Immature natural killer cell (primary cell): ENCODE measurements at places on chromosomes 6 and 20.

GRCh38 chr20:33401921-33402369 lies 626 bp upstream of the CDK5RAP1 start:
- no peak for DNase-seq

GRCh38 chr6:155317186-155317585 lies 2.9 kb upstream of the TFB1M start:
- DNase-seq = no peak

DNA sequence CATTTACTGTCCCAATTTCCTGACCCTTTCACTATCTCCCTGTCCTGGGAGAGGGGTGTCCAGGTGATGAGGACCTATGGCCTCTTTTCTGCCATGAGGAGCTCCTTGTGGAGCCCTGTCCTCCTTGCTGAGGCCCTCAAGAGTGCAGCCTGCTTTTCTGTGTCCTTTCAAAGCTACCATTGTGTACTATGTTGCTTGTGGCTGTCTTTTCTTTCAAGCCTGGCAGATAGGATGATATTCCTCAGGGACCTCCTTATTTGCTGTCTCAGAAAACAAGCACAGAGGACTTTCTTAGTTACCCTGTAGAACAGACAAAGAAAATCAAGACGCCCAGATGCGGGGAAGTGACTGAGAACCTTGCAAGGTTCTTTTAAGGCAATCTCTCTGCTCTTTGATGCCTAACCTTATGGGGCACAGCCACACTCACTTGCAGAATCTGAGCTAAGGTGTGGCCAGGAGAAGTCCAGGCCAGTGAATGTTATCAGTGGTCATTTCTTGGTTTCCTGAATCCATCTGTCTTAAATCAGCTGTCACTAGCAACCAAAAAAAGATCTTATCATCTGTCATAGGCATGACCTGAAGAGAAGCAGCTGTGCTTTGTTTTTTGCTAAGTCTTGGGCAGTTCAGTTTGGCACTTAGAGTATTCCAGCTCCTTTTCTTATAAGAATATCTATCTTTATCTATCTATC lies 17.2 kb downstream of the CARMIL1 start:
- no peak for DNase-seq

DNA sequence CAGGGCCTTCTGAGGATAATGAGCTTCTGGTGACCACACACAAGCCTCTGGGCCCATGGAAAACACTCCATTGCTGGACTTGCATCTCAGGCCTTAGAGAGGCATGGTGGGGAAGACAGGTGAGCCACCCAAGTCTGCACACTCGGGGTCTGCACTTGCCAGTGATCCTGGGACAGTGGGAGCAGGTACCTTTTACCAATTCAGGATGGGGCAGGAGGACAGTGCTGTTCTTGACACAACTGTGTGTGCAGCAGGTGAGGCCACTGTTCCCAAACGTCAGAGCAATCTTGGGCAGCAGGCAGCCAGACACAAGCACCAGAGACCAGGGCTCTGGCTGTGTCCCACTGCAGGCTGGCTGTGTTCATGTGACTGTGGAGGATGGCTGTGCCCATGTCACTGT lies 221.3 kb downstream of the ERMARD start:
- no peak for DNase-seq

GRCh38 chr6:88614316-88614877 lies 349.0 kb downstream of the RNGTT start:
- no peak for DNase-seq

DNA sequence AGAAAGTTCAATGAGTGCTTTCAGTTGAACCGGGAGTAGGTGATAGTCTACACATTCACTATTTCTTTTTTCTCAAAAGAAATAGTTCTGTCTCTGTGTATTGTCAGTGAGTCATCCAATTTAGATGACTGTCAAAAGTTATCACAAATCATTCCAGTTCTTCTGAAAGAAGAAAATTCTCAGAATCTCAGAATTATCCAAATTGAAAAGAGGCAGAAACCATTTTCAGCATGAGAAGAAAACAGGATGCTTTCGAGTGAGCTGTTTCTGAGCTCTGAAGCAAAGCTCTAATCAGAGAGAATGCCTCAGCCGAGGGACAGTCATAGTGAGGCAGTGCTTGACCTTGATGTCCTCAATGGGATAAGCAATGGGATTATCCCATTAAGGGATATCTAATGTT lies 97.9 kb downstream of the HUS1B start:
- no peak for DNase-seq

GRCh38 chr6:46170357-46171289 lies at the start of gene ENPP5:
TSS of gene ENPP5 (minus strand) at chr6:46170980. CDS start at chr6:46168262, 2,718 bp downstream.
- DNase-seq = peak; percentile 79

- DNase-seq = no peak
Measured at GRCh38 chr6:30029588-30029987, 31.5 kb upstream of the POLR1H start.

GRCh38 chr6:91291071-91291470 lies 704.2 kb upstream of the MAP3K7 start:
- DNase-seq = no peak

- peak; percentile 19 for DNase-seq
Measured at GRCh38 chr6:131062241-131063027, 611 bp downstream of the EPB41L2 start.

- DNase-seq = no peak
Measured at GRCh38 chr20:34249291-34249690, 8.1 kb downstream of the ASIP start.

DNA sequence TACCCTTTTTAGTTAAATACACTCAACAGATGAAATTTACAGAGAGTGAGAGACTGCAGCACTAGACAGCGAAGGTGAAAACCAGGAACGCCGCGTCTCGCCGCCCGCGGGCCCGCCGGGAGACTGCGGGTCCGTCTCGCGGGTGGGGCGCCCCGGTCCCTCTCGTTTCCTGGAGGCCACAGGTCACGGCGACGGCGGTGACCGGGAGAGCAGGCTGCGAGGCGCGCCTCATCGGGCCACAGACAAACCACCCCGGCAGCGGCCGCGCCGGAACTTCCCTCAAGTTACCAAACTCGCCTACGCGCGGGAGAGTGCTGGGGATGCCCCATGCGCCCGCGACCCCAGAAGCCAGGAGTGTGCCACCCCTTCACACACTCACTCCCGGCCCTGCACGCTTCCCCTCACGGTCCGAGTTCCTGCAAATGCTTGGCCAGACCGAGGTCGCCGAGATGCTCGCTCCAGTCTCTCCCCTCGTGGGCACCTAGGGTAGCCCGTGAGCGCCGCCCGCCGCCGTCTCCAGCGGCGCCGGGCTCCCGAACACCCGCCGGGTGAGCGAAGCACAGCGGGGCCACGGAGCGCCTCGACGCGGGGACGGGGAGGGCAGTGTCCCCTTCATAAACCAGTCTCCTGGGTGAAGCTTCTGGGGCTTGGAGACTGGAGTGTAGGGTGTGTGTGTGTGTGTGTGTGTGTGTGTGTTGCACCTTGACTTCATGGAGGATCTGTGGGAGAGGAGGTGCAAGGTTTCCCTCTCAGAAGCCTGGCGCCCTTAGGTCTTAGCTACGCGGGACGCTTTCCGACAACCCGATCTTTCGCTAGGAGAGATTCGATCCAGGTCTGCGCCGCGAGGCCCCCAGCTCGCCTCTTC lies 1.4 kb downstream of the BACH2 start:
- peak; percentile 84 for DNase-seq

DNA sequence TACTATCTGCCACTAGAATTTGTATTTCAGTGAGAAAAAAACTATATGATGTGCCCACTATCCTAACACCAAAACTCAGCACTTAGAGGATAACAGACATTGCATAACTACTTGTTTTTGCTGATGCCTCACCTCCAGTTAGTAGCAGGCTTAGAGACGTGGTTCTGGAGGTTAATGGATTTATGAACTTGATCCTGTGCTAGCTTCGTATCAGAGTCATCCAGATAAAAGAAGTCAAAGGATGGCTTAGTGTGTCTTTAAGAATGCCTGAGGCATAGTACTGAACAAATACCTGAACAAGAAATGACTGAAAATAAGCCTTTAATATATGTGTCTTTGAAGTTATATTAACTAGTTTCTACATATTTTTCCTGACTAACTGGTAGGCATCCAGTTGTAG lies 414.9 kb upstream of the PTCHD4 start:
- DNase-seq = no peak

- DNase-seq = no peak
Measured at GRCh38 chr20:39133201-39133600, 171.1 kb downstream of the DHX35 start.

DNA sequence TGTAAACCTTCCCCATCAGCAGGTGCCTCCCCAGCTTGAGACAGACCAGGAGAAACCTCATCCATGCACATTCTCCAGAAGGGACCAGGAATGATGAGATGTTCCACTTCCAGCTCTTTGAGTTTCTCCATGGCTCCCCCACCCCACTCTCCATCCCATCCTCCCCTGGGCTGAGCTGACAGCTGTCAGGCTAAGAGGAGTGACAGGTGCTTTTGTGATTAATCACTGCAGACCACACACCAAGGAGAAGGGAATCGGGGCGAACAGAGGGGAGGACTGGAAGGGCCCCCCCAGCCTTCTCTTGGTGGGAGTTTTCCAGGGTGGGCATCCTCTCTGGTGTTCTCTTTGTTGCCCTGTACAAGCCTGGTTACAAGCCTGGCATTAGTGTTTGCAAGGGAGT lies 56.1 kb upstream of the ZFAND3 start:
- no peak for DNase-seq

- DNase-seq = no peak
Measured at GRCh38 chr6:53825532-53826321, 30.9 kb downstream of the LRRC1 start.

GRCh38 chr20:19522071-19522801 lies 235.8 kb upstream of the RIN2 start:
- no peak for DNase-seq

DNA sequence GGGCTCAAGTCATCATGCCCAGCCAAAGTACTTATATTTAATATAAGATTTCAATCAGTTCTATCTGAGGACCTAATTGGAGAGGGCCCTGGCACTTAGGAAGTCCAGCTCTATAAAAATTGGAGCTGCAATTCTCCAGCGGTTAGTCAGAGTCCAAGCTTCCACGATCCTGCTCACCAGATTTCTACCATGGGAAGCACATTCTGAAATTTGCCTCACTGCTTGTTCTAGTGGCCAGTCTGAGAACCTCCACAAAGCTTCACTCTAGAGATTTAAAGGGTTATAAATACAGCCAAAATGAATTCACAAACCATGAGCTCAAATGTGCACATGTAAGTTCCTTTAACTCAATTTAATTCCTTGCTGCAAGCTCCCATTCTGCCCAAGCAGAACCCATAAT lies 33.5 kb downstream of the PNLDC1 start:
- DNase-seq = no peak

DNA sequence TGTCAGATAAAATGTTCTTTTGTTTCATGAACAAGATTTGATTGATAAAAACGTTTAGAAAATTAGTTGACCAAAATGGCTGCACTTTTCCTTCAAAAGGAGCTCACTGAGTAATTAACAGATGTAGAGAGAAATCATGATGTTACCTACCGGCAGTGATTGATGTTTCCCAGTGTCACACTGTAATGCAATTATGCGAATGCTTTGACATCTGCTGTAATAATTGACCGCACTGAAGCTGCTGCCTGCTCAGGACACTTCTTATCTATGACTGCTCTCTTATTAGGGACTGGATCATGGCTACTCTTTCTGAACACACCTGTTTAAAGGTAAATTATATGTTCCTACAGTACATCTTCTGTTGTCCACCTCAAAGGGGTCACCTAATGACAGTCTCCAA lies 94.6 kb downstream of the GPR63 start:
- DNase-seq = no peak

GRCh38 chr6:78781001-78781400 lies 86.3 kb upstream of the IRAK1BP1 start:
- no peak for DNase-seq

DNA sequence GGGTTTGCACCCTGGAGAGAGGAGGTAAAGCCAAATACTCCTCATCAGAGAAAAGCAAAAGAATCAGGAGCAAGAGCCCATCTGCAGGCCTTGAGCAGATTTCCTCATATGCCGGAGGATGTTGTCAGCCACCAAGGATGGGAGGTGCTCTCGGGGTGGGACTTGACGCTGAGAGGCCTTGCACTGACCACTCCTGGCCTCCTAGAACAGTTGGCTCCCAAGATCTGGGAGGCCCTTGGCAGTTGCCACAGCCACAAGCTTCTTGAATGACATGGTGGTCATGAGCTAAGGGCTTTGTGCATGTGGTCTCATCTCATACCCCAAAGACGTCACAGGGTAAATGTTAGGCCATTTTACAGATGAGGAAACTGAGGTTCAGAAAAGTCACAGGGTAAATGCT lies 75.2 kb upstream of the PMEPA1 start:
- no peak for DNase-seq

DNA sequence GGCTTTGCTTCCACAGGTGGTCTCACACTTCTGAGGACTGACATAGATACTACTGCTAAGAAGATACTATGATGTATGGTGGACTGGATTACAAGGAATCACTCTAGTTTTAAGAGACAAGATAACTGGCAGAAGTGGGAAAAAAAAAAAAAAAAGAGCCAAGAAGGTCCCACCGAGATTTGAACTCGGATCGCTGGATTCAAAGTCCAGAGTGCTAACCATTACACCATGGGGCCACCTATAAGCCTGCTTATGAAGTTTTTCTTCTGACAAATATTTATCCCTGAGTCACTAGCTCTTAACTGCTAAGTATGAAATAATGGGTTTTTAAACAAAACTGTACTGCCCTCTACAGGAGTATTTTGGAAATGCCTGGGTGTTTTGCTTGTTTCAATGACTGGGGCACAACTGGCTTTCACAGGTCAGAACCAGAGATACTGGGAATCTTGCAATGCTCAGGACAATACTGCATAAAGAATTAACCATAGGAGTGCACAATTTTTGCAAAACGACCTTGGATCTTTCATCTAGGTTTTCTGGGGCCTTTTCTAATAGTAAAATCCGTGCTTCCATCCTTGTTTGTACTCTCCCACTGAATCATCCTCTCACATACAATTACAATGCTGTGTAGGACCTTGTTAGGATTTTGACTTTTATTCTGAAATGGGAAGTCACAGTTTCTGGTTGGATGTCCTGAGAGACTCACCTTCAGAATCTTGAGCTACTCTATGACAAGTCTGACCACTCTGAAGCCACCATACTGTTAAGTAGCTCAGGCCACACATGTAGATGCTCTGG lies 116.3 kb downstream of the OR2B2 start:
- DNase-seq = peak; percentile 81

DNA sequence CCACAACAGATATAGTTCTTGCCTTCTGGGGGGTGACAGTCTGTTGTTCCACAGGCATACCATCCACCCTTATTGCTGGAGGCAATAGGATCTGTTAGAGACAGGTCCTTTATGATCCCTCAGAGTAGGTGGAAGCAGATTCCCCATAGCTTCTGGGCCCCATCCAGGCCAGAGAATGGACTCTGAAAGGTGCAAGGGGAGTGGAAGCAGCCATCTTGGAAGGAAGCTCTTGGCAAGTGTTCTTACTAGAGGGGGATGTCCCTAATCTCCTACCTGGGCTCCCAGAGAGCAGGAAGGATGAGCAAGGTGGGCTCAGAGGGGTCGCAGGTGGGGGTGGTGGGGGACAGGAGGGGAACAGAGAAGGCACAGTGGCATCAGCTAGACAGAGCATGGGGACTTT lies 33.4 kb downstream of the CEBPB start:
- DNase-seq = no peak

- no peak for DNase-seq
Measured at GRCh38 chr6:39193201-39193791, 36.0 kb downstream of the KCNK5 start.
